ENCODE measurements at places on chromosomes 5 and 9.
A peak's percentile ranks its signal among the peaks of the same experiment; 100 is the strongest.

DNA sequence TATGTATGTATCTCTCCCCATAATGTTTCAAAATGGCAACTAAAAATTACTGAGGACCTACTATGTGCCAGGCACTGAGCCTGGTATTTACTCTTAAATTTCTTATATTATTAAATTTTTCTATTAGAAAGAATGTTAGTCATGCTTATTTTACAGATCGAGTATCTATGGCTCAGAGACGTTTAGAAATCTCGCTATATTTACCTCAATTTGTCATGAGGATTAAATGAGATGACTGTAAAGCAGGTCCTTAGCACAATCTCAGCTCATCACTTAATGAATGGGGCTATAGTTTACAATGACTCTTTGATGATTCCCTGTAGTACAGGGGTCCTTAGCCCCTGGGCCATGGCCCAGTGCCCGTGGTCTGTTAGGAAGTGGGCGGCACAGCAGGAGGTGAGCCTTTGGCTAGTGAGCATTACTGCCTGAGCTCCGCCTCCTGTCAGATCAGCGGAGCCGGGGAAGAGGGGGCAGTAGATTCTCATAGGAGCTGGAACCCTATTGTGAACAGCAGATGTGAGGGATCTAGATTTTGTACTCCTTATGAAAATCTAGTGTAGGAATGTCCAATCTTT lies 15.5 kb downstream of the ENC1 start:
- no peak for DNase-seq

- no peak for DNase-seq
Observed at GRCh38 chr9:137691646-137692351, 73.0 kb downstream of the EHMT1 start.

- peak; percentile 36 for DNase-seq
Observed at GRCh38 chr5:96483878-96484277, 50.8 kb upstream of the PCSK1 start.

DNA sequence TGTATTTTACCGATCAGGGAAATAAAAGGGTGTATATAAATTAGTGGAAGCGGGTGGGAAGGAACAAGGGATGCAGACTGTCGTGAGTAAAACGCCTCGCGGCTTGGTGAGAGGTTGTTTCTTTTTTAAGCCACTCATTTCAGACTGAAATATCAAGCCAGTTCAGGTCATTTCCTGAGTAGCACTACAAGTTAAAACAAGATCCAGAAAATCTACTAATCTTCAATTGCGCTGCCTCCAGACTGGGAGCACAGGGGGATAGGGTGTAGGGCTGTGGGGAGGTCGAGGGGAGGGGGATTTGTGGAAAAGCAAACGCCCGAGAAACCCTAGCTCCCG lies 140.8 kb downstream of the TSSK1B start:
- peak; percentile 12 for DNase-seq

GRCh38 chr9:125931211-125931610 lies 184.0 kb downstream of the PBX3 start:
- DNase-seq, result no peak

DNA sequence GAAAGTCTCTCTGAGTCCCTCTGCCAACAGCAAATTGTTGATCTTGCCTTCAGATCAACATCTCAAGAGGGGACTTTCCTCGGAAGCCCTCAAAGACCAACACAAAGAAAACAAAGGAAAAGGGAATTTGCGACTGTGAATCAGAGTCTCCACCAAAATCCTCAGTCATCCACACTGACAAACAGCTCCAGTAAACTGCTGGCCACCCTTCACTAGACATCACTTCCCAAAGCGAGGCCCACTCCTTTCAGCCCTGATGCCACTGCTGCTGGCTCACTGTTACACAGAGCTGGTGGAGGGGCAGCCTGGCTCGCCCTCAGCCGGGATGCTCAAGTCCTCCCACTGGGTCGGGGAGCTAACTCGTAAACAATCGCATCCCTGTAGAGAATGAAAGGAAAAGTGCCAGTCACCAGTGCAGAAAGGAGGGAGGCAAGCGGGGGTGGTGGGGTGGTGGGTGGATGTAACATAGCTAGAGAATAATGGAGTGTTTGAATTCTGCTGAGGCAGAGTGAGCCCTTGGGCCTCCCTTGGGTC lies 1.3 kb downstream of the FGF1 start:
- peak; percentile 33 for DNase-seq

Data from urothelium cell line (cell line).